Uterus (tissue), 4 donors: ENCODE measurements at places on chromosomes 6 and 20.

- DNase-seq = no peak
Measured at GRCh38 chr6:28893172-28893799, 30.5 kb downstream of the TRIM27 start.

GRCh38 chr6:44428682-44429081, 41.2 kb downstream of the CDC5L start:
- no peak for DNase-seq

- peak; percentile 88 for DNase-seq
Measured at GRCh38 chr20:3846740-3847428, at the start of gene MAVS. Gene MAVS, plus strand, starts transcription at chr20:3846834. Its CDS starts 7,791 bp downstream, at chr20:3854625.

- DNase-seq = peak; percentile 68
Measured at GRCh38 chr6:112780498-112781096, 433.5 kb downstream of the RFPL4B start.

GRCh38 chr6:158648682-158649131, 1.1 kb upstream of the SYTL3 start:
- DNase-seq = no peak
